IPS DF 19.7 (cell line): ENCODE measurements at places on chromosomes 12 and 14.

DNA sequence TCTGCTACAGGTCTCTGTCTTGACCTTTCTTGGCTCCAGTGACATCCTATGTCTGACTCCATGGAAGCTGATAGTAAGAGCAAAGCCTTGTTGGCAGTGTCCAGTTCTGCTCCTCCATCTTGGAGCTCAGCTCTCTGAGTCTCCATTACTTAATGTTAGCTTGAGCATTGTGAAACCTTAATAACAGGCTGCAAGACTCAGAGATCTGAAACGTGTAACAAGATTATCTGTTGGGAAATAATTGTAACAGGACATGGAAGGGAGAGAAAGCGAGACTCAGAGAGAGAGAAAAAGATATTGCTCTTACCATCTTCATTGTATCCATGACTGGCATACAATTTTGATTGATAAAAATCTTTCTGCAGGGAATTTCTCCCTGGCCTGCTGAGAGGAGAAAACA is 1365.7 kb downstream of the AACS start:
- no peak for DNase-seq

DNA sequence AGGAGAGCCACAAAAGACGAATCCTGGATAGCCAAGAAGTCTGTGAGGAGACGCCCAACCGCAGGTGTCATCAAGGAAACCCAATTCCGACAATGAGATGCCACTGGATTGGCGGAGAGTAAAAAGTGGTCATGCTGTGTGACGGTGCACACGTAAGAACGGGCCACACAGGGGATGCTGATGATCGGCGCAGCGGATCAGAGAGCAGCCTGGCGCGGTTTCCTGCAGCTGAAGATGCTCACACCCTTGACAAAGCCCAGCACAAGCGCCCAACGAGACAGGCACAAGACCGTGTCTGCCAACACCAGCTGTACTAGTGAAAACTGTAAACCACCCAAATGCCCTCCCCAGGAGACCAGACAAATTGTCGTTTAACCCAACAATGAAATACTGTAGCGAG is 55.8 kb downstream of the CCDC85C start:
- no peak for DNase-seq

DNA sequence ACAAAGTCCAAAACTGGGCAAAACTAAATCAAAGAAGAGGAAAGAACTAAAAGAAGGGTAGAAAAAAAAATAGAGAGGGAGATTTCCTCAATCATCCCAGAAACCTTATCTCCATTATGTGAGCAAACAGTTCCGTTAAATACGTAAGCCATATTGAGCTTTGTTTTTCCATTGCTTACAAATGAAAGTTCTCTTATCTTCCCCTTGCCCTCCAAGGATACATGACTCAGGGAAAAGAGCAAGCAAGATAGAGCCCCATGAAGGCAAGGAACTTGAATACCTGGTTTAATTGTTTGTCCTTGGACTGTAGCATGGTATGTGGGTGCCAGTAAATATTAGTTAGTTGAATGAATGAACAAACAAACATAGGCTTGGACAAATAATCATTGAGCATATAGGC is 126.8 kb upstream of the USP15 start:
- no peak for DNase-seq

GRCh38 chr12:26195250-26195640 is at the start of gene SSPN:
Gene SSPN (plus strand): TSS chr12:26195573. CDS start chr12:26195673, 100 bp downstream.
- no peak for DNase-seq

DNA sequence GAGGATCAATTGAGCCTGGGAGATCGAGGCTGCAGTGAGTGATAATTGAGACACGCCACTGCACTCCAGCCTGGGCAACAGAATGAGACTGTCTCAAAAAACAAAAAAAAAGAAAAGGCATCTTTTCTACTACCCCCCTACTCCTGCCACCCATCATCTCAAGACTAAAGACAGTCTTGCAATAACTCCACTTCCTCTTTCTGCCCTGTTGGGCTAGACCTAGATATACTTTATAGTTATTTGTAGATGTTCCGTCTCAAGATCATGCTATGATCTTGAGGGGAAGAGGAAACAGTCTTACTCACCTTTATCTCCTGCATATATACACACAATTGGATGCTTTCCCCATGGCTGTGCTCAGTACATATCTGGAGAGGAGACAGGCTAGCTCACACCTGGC is 12.1 kb upstream of the ESPL1 start:
- no peak for DNase-seq

GRCh38 chr12:87383680-87384079 is 645.5 kb downstream of the C12orf50 start:
- DNase-seq: no peak

DNA sequence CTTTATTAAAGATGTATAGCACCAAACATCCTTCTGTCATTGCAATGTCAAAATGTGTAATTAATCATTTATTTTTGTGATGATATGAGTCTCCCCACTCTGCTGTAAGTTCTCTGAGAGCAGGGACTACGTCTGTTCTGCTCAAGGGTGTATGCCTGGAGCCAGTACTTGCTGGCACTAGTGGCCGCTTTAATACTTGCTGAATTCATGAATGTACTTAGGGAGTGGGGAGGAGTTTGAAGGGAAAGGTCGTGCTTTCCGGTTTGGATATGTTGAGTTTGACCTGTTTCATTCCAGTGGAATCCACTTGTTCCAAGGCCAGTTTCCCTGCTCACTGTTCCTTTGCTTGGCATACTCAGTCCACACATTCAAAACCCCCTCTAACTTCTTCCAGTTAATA is 1.9 kb upstream of the DCAF5 start:
- no peak for DNase-seq

DNA sequence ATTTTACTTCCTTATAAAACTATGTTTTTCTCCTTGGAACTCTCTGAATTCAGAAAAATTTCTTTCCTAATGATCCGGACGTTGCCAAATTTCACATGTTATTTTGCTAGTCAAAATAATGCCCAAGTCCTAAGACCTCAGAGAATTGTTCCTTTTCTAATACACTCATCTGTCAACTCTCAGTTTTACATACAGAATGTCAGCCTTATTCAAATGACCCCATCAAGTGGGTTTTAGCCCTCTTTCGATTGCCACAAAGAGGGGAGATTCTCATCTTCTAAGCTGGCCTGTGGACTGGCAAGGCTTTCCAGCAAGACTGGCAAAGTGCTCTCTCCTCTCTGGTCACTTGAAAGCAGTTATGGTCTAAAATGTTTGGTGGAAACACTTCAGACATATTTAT is 99.3 kb upstream of the GPHB5 start:
- DNase-seq: no peak

DNA sequence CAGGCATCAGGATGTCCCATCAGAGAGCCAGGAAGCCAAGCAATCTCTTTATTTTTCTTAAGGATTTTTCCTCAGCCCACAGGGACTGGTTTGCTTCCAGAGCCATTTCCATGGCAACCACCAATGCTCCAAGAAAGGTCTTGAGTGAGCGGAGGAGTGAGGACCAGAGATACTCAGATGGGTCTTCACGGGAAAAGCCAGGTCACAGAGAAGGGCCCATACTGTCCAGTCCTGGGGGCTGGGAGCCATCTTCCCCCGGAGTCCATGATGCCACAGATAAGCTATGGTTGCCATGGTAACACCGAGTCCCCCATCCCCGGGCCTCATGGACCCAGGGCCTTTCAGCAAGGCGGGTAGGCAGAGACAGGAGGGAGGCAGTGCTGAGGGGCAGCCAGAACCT is 28.6 kb downstream of the CMKLR1 start:
- no peak for DNase-seq

DNA sequence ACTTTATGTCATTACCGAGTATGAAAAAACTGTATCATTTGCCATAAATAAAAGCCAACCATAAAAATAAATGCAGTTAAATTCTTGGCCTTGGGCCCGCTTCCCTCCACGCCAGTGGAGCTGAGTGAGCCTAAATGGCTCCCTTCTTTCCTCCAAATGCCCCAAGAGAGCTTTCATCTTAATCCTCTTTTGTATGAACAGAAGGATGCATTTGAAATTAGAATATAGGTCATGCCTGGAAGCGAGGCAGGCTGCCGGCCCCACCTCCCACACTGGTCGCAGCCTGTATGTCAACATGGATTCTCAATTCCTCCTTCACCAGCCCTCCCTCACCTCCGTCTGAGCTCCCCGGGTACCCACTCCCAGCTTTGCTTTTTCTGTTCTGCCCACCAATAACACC is 245.7 kb downstream of the SLC15A4 start:
- DNase-seq: no peak

GRCh38 chr12:52070185-52070925 is 577 bp downstream of the ATG101 start:
- no peak for DNase-seq

GRCh38 chr14:89900802-89901201 is 53.7 kb downstream of the EFCAB11 start:
- no peak for DNase-seq

- no peak for DNase-seq
These were observed 37.3 kb downstream of the VDR start for GRCh38 chr12:47867495-47867941.

DNA sequence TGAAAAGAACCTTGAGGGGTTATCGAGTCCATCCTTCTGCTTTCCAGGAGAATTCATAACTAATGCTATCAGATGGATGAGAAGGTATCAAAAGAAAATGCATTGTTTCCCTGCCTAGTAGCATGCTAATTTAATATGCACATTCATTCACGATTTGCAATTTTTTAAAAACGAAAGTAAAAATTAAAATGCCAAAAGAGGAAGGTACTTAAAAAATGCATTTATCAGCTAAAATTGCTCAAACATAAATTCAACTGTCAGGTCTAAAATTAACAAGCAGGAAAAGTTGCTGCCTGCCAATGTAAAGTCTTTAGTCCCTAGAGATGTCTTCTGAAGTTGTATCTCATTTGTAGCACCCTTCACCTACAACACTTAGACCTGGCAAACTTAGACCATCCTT is 7.9 kb downstream of the ATF7 start:
- DNase-seq: no peak

DNA sequence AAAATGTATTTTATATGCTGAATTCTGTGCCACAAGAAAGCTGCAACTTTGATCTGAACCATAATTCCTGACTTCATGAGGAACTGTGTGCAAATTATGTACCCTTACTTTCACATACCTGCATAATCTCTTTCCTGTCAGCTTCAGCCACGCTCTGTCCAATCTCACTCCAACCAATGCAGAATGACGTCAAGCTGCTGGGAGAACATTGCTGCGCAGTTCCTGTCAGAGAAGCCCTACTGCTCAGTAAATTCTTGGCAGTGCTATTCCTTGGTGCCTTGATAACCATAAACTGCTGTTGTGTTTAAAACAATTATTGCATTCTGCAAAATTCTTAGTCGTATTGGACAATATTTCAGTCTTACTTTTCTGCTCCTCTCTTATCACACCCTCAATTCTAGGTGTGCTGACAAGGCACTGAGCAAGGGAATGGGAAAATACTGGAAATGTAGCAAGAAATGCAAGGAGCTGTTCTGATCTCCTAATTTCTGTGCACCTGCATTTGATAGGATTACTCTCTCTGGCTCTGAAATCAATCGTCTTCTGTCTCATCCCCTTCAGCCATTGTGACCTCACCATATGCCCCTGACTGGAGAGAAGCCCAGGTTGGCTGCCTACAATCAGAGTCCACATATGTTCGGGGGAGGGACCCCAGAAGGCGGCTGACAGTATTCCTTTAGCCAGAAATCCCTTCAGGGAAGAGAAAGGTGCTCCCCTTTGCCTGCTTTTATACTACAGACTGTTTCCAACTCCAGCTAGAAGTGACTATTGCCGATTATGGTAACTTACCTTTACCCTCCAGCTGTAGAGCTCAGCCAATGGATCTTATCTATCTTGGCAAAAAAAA is 274.9 kb upstream of the NOVA1 start:
- DNase-seq: no peak

DNA sequence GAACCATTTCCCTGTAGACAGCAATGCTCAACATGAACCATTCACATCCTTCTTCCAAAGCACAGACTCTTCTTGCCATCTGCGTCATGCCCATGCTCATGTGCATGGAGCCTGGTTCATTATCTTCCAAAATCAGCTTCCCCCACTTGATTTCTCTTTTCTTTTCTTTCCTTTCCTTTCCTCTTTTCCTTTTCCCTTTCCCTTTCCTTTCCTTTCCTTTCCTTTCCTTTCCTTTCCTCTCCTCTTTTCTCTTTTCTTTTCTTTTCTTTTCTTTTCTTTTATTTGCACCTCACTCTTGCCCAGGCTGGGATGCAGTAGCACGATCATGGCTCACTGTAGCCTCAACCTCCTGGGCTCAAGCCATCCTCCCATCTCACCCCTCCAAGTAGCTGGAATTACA is 37.5 kb downstream of the WIF1 start:
- DNase-seq: no peak

DNA sequence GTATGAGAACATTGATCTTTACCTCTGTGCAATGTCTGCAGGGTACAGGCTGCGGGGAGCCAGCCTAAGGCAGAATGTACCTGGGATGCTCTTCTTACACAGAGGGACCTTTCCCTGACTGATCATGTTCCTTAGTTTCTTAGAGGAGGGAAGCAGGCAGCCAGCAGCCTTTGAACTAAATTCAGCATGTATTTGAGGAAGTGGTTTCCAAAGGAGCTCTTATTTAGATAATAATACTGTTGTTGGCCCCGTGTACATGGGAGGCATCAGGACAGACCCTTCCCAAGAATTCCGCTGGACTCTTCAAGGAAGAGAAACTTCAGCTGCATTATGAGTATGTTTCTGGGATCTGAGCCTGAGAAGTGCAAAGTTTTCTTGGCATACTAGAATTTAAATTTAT is 98.8 kb downstream of the CCDC92 start:
- DNase-seq: no peak

GRCh38 chr14:65193916-65194590 is 91.7 kb upstream of the MAX start:
- no peak for DNase-seq

DNA sequence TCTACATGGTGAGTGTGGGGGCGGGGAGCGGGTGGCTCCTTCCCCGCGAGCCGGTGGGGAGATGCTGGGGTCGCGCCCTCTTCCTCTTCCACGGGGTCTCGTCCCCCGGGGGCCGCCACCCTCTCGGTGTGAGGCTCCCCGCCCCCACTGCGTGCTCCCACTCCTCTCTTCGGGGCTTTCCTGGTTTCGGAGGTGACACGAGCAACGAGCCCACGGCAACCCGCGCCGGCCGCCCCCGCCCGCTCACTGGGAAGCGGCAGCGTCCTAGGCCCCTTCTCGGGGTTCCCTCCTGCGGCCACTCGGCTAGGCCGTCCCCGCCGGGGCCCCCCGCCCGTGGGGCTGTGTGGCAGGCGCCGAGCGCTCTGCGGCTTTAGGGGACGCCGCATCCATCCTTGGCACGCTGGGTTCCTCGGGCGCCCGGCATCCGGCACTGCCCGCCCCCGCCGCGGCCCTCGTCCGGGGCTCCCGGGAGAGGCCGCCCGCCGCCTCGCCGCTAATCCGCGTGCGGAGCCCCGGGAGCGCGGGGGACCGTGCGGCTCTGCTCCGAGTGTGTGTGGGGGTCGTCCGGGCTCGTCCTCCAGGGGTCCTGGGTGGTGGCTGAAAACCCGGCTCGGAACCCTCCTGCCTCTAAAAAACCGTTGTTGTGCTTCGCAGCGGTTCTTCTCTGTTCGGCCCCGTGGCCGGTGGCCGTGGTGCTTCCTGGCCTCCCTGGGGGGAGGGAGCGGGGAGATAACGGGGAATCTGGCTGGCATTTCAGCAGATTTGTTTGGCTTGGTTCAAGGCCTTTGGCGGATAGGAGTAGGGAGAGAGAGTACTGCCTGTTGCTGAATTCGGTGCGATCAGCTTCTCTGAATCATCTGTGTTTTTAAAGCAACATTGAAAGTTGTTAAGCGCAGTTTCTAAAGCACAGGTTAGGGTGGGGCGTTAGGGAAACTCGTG is 1.0 kb downstream of the PCNX1 start:
- DNase-seq: peak; percentile 63
